ENCODE measurements at places on chromosomes 13 and 19.

DNA sequence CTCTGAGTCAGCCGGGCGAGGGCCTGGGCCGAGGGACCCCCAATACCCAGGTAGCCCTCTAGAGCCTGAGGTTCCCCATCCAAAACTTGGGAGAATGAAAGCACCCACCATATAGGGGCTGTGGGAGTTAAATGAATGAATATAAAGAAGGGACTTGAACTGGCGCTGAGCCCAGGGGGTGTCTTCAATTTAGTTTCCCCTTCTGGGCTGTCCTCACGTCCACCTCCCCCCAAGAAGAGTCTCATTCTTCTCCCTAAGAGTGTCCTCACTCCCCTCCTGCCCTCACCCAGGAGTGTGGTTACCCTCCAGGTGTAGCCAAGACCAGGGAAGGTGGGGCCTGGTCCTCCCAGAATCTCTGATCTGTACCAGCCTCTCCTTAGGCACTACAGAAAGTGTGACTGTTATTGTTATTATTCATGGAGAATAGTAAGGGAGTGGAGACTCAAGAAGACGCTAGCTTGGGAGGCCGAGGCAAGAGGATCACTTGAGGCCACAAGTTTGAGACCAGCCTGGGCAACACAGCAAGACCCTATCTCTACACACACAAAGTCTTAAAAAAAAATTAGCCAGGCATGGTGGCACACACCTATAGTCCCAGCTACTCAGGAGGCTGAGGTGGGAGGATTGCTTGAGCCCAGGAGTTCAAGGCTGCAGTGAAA, 2.7 kb downstream of the CD79A start:
- no peak for DNase-seq

DNA sequence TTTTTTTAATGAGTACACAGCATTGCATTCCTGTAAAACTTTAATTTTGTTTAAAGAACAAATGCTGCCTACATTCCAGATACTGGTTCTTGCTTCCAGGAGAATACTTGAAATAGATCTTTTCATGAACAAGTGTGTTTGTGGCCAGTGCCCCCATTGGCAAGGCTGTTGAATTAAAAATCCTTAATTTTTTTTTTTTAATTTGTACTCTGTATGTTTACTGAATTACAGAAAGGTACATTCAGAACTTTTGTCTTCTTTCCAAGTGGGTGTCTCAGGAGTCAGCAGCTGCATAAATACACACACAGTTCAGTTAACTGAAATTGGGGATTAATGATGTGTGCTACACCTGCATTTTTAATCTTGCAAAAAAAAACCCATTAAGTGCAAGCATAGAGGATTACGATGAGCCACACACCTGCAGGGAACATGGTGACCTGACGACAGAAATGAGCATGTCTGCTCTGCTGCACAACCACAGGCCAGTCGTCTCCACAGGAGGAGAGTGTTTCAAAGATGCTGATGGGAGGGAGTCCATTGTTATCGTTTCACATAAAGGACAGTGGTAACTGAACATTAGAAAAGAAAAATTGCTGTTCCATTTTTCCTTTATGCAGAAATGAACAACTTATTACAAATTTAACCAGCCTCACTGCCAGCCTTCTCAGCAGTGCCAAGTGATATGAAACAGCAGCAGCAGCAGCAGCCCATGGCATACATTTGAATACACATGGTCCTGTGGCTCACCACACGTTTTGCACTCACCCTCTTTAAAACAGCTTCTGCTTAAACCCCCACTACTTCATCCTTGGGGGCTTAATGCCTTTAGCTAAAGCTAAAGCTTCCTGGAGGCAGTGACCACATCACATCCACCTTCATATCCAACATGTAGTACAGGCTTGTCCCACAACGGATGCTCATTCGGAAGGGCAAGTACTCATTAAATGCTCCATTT, 72.3 kb upstream of the RFC3 start:
- DNase-seq: no peak

DNA sequence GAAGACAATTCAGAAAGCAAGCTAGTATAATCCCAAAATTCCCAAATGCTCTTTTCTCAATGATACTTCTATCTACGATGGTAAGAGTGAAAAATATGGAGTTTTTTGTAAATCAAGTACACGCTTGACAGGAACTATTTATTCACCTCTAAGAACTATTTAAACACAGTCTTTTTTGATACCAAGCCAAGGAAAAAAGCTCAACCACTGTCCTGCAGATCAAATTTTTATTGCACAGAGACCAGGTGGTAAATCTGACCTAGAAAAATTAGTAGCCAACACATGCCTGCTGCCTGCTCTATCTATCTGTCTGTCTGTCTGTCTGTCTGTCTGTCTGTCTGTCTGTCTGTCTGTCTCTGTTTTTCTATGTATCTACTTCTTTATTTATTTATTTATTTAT, 292.2 kb downstream of the MZT1 start:
- no peak for DNase-seq

- DNase-seq: no peak
Measured at GRCh38 chr13:35477386-35477946, 977 bp upstream of the MAB21L1 start.

- DNase-seq: no peak
Measured at GRCh38 chr13:37645181-37645740, 46.7 kb upstream of the POSTN start.

DNA sequence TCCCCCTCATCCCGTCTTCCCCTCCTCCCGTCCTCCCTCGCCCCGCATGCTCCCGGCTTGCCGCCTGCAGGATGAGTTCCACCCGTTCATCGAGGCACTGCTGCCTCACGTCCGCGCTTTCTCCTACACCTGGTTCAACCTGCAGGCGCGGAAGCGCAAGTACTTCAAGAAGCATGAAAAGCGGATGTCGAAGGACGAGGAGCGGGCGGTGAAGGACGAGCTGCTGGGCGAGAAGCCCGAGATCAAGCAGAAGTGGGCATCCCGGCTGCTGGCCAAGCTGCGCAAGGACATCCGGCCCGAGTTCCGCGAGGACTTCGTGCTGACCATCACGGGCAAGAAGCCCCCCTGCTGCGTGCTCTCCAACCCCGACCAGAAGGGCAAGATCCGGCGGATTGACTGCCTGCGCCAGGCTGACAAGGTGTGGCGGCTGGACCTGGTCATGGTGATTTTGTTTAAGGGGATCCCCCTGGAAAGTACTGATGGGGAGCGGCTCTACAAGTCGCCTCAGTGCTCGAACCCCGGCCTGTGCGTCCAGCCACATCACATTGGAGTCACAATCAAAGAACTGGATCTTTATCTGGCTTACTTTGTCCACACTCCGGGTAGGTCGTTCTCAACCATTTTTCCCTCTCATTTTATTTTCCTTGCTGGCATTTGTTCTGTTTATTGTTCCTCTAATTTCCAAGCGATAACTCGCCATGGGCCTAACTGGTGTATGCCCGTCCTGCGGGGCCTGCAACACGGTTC, 29.8 kb downstream of the NFIX start:
- DNase-seq: no peak

DNA sequence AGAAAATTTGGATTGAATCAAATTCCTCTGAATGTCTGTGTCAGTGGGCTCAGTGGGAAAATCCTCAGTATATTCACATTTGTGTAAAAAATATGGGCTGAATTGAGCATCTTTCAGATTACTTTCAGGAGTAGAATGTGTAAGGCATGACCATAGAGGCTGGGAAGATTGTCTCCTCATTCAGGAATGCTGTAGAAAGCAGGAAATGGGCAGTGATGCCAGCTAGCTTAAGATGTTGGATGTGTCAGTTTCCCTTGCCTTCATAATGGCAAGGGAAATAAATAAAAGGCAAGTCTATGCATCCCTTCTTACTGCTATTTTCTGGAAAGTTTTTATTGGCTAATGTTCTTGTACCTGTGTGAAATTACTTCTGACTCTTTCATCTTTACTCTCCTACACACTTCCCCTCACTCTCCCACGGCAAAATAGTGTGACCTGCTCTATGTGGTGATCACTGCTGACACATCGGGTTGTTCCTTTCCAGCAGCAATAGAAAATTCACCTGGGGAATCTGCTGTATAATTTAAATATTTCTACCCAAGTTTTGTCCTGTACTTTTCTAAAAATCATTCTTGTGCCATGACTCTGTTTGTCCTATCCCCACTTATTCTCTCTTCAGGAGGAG, 103.2 kb downstream of the LMO7 start:
- no peak for DNase-seq

- peak; percentile 87 for DNase-seq
Measured at GRCh38 chr19:12786141-12786870, 5.0 kb upstream of the JUNB start.

- DNase-seq: no peak
Measured at GRCh38 chr13:21150013-21150412, 26.3 kb downstream of the SKA3 start.

GRCh38 chr19:35013820-35014754, 14.0 kb downstream of the GRAMD1A start:
- DNase-seq: no peak

DNA sequence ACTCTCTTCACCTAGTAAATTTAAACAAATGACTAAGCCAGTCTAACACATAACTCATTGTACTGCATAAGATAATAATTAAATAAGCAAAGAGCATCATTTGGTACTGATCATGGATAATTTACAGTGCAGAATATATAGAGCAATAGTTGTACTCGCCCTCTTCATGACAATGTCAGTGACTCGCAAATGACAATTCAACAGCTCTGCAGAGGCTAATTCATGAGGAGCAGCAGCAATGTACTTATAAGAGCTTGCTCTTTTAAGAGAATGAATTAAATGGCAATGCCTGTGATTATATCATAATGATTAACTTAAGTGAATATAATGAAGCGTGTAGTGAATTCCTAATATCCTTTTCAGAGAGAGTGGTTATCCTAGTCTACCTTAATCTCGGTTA, 284.5 kb upstream of the PCDH20 start:
- no peak for DNase-seq

GRCh38 chr13:111940892-111941291, 126.1 kb upstream of the SOX1 start:
- DNase-seq: no peak

GRCh38 chr13:77184455-77184854, 142.4 kb downstream of the MYCBP2 start:
- DNase-seq: no peak

GRCh38 chr19:6828306-6828697, 55.8 kb downstream of the VAV1 start:
- DNase-seq: no peak

- DNase-seq: no peak
Measured at GRCh38 chr19:44653977-44654774, 10.5 kb downstream of the PVR start.

DNA sequence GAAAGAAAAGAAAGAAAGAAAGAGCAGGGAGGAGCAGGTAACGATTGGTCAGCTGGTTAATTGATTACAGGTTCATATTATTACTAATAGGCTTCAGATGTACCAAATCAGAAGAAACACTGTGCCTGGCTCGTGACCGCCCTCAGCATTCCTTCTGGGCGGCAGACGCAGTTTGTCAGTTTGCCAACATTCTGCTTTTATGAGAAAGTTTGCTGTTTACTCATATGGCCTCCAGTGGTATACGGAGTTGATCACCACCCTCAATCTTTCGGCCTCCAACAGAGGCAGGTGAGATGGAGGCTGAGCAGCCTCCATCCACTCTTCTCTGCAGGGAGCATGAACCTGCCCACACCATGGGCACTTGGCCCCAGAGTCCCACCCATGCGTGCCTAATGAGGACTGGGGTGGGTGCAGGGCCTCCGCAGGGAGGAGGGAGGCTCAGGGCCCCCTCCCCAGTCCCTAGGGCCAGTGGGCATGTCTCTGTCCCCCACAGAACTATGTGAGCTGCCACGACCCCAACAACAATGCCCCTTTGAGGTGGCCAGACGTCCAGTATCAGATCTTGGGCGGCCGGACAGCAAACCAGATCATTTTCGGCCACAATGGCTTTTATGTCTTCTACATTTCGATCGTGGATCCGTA, 8.8 kb downstream of the PRR22 start:
- no peak for DNase-seq

GRCh38 chr19:17001603-17002183, 24.9 kb downstream of the CPAMD8 start:
- DNase-seq: no peak

- no peak for DNase-seq
Measured at GRCh38 chr13:34587576-34587975, 354.5 kb upstream of the NBEA start.

GRCh38 chr13:40764587-40765403, 6.2 kb downstream of the MRPS31 start:
- DNase-seq: no peak

DNA sequence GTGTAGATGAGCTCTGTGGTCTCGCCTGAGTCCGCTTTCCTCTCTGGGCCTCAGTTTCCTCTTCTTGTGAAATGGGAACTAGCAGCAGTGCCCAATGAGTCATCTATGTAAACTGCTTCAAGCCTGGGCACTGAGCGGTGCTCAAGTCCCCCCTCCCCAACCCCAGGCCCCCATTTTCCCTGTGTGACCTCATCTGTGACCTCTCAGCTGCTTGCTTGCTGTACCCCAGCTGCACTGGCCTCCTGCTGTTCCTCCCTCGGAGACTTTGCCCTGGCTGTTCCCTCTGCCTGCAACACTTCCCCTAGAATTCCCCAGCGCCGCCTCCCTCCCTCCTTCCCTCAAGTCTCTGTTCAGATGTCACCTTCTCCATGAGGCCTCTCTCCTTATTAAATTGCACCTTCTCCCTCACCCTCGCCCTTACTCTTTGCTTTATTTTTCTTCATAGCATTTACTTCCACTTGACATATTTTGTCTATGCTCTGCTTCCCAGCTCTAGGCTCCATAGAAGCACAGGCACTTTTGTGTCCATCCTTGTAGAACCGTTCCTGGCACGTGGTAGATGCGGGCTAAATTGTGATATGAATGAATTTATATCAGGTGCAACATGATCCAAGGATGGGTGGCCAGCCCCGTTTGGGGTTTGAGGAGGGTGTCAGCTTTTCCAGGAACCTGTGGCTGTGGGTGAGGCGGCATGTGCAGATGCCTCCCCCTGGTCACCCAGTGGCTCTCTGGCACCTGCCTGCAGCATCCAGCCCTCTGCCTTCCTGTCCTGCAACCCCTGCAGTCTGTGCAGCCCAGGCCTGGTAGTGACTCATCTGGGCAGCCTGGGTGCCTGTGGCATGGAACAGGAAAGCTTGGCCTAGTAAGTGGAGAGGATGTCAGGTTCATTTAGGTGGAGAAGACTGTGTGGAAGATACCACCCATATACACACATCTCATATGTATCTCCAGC, 26.3 kb downstream of the SIPA1L3 start:
- DNase-seq: no peak

- DNase-seq: no peak
Measured at GRCh38 chr19:1471515-1472160, 7.4 kb downstream of the C19orf25 start.

- peak; percentile 56 for DNase-seq
Measured at GRCh38 chr13:91347996-91348905, 764 bp downstream of the MIR17HG start.
